ENCODE measurements at places on chromosomes 7 and 10. TPM values are rescaled to one million over a fixed set of nuclear protein-coding genes. Genes with fewer than 3 reads are reported as not detected.

DNA sequence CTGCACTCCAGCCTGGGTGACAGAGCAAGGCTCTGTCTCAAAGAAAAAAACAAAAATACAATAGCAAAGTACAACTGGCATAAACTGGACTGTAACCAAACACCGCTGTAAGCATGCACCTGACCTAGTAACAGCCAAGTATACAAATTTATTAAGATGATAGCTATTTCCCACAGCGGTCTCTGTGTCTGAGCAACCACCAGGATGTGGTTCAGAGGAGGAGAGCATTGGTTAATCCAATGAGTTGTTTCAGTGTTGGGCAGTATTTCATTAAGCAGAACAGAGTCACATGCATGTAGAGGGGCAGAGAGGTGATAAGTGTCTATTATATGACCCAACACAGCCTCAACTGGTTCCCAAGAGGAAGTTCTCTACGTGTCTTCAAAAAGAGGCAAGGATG is 4.0 kb downstream of the SLC16A12 start:
- no peak for DNase-seq

GDF10 gene
- total RNA-seq = not detected

PILRA gene
- total RNA-seq = 0.31 TPM

MSS51 gene
- 0.43 TPM for total RNA-seq

DNA sequence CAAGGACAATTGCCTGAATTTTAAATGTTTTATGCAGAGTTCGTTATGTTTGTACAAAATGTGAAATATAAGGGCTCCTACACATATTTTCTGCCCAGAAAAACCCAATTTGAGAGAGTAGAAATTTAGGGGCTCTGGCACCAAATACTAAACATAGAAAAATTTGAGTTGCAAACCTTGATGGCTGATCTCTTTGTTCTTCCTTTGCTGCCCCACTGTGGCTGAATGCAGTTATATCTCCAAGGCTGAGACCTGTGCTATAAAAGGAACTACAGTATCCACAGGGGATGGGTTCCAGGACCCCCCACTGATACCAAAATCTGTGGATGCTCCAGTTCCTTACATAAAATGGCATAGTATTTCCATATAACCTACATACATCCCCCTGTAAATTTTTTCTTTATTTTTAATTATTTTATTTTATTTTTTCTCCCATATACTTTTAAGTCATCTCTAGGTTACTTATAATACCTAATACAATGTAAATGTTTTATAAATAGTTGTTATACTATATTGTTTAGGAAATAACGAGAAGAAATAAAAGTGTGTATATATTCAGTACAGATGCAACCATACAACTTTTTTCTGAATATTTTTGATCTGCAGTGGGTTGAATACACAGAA is 22.5 kb downstream of the CFAP43 start:
- peak; percentile 10 for DNase-seq
